ENCODE measurements at places on chromosomes 4 and X. TPM values are rescaled to one million over a fixed set of nuclear protein-coding genes. Genes with fewer than 3 reads are reported as not detected.

The ANAPC10 gene
- polyA plus RNA-seq = 23.0 TPM

The DDX53 gene
- not detected for polyA plus RNA-seq

The GPR143 gene
- polyA plus RNA-seq = 5.9 TPM

The AR gene
- 1.9 TPM for polyA plus RNA-seq

The CITED1 gene
- 7.8 TPM for polyA plus RNA-seq

The SOD3 gene
- 8.2 TPM for polyA plus RNA-seq

The NSG1 gene
- polyA plus RNA-seq = 362 TPM

The FAM9B gene
- 0.18 TPM for polyA plus RNA-seq

The CLGN gene
- 9.6 TPM for polyA plus RNA-seq

The FDCSP gene
- polyA plus RNA-seq = not detected

The NR3C2 gene
- polyA plus RNA-seq = 9.2 TPM

The CDX4 gene
- not detected for polyA plus RNA-seq

The ADH6 gene
- polyA plus RNA-seq = 0.38 TPM

The JADE3 gene
- 9.9 TPM for polyA plus RNA-seq

The MBNL3 gene
- polyA plus RNA-seq = 2.0 TPM

The IL2 gene
- not detected for polyA plus RNA-seq

The COL25A1 gene
- polyA plus RNA-seq = 12.1 TPM

The PCDH7 gene
- 98.7 TPM for polyA plus RNA-seq

The POU4F2 gene
- 2.1 TPM for polyA plus RNA-seq

The CXorf65 gene
- not detected for polyA plus RNA-seq

The FRMD7 gene
- polyA plus RNA-seq = 0.13 TPM

The RBMXL3 gene
- not detected for polyA plus RNA-seq

The RTL9 gene
- 2.5 TPM for polyA plus RNA-seq

The RHOXF2 gene
- polyA plus RNA-seq = 0.09 TPM

The CRMP1 gene
- polyA plus RNA-seq = 479 TPM

The TRIM61 gene
- 3.9 TPM for polyA plus RNA-seq

The VSIG1 gene
- 1.2 TPM for polyA plus RNA-seq

The AIFM1 gene
- 30.0 TPM for polyA plus RNA-seq
